ENCODE measurements at places on chromosomes 1 and 21. TPM values are rescaled to one million over a fixed set of nuclear protein-coding genes. Genes with fewer than 3 reads are reported as not detected.
A peak's percentile ranks its signal among the peaks of the same experiment; 100 is the strongest.

EVA1C gene
- total RNA-seq: 0.54 TPM

KRTAP19-1 gene
- not detected for total RNA-seq

COQ8A gene
- 11.8 TPM for total RNA-seq

DNA sequence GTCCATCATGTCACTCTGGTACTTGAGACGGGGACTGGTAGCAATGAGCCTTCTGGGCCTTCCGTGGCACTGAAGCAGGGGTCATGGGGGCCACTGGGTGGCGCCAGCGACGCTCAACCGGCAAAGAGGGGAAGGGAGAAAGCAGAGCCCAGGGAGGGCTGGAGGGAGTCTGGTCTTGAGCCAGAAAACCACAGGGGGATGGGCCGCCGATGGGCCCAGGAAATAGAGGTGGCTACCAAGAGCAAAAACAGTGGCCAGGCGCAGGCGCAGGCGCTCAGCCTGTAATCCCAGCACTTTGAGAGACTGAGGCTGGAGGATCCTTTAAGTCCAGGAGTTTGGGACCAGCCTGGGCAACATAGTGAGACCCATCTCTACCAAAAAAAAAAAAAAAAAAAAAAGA lies 21.8 kb downstream of the EXOC8 start:
- DNase-seq: no peak

DNA sequence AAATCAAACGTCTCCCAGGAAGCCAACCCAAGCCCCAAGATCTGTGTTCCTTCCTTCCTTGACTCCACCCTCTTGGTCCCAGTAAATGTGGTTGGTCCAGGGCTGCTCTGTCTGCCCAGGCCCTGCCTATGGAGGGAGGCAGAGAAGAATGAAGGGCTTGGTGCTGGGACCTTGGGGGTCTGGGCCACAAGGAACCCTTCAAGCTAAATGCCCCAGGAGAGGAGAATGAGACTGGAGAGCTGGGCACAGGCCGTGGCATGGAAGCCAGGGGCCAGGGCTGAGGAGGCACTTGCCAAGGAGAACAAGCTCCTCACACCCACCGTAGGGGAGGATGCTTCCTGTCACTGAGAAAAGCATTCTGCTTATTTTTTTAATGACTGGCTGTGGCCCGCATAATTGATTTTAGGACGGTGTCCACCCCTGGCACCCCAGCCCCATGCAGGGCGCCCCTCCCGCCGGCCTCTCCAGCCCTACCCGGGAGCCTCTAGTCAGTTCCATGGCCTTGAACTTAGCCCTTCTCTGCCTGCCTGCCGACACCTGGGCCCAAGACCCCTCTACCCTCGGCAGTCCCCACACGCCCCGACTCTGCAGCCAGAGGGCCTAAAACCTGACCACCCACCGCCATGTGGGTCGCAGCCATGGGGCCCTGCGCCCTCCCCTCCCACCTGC lies 889 bp downstream of the CLEC20A start:
- no peak for DNase-seq

DNA sequence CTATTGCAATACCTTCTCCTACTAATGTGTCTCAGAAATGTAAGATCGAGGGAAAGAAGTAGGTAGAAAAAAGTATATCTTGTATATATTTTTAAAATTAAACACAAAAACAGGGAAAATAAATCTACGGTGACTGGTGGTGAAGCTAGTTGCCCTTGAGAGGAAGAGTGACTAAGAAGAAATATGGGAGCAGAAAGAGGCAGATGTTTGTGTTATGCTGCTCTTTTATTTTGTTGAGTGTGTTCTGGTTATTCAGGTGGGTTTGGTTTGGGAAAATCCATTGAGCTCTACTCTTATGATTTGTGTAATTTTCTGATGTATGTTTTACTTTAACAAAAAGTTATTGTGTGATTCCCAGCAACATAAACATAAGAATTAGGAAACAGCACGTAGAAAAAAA lies 444.9 kb upstream of the B3GALT2 start:
- no peak for DNase-seq

GRCh38 chr1:154474802-154475201 lies 27.2 kb upstream of the TDRD10 start:
- DNase-seq: peak; percentile 88

GRCh38 chr1:71081697-71082080 lies 854 bp upstream of the ZRANB2 start:
- no peak for DNase-seq

- no peak for DNase-seq
Measured at GRCh38 chr1:180254496-180254819, 24.4 kb downstream of the LHX4 start.

- no peak for DNase-seq
Measured at GRCh38 chr1:228885845-228886244, 150.6 kb downstream of the RHOU start.

DNA sequence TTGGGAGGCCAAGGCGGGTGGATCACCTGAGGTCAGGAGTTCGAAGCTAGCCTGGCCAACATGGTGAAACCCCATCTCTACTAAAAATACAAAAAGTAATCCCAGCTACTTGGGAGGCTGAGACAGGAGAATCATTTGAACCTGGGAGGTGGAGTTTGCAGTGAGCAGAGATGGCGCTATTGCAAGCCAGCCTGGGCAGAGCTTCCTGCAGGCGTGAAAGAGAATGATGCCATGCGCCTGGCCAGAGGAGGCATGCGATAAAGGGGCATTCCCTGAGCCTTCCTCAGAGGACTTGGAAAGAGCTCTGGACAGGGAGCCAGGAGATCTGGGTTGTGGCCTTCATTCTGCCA lies 3.2 kb downstream of the E2F2 start:
- DNase-seq: no peak

GRCh38 chr1:227846265-227846858 lies 30.9 kb downstream of the PRSS38 start:
- DNase-seq: no peak

GRCh38 chr1:215526147-215526845 lies 40.8 kb upstream of the KCTD3 start:
- DNase-seq: no peak

DNA sequence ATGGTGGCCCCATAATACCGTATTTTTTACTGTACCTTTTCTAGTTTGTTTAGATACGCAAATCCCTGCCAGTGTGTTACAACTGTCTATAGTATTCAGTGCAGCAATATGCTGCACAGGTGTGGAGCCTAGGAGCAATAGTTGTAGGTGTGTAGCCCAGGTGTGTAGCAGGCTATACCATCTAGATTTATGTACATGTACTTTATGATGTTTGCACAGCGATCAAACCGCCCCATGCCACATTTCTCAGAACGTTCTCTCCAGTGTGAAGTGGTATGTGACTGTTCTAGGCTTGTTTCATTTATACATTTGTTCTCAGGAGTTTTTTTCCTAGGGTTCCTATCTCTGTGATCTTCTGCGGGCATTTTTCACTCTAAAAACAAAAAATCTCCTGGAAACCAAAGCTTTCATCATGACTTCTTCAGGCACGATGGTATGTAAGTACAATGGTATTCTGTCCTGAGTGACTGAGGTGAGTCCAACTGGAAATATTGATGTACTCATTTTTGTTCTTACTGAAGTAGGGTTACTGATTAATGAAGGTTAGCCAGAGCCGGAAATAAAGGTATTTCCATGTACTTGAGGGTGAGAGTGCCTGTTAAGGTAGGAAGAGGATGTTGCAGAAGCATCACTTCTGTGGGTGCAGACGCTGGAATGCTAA lies 153.0 kb downstream of the GABPA start:
- DNase-seq: peak; percentile 90

GRCh38 chr21:17780539-17780938 lies 38.6 kb downstream of the C21orf91 start:
- DNase-seq: no peak

All from kidney epithelial cell (primary cell).